ENCODE measurements at places on chromosomes 5 and 9.

DNA sequence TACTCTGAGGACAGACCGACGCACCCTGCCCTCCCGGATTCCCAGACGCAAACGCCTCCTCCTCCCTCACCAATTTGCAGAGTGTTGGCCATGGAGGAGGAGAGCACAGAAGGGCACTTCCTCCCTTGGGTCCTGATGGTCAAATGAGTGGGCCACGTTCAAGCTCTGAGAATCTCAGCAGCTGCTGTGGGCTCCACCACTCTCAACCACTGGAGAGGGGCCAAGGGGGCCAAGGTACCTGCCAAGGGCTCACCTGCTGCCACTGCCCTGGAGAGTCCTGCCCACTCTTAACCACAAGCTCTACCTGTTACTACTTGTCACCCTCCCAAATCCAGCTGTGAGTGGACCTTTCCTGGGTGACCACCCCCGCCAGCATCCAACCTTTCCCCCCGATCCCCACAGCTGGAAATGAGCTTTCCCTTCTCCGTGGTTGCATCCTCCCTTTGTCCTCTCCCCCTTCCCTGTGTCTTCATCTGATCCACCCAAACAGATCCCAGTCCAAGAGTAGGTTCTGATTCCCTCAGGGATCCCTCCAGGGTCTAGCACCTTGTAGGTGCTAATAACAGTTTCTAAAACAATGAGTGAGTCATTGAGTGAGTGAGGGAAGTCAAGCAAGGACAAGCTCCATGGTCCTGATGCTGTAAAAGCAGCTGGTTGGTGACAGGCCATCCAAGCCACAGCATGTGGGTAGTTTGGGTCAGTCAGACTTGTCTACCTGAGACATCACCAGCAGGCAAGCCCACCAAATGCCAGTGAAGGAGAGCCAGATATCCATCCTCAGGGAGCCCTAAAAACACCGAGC lies 69.7 kb downstream of the FAM114A2 start:
- DNase-seq: no peak

DNA sequence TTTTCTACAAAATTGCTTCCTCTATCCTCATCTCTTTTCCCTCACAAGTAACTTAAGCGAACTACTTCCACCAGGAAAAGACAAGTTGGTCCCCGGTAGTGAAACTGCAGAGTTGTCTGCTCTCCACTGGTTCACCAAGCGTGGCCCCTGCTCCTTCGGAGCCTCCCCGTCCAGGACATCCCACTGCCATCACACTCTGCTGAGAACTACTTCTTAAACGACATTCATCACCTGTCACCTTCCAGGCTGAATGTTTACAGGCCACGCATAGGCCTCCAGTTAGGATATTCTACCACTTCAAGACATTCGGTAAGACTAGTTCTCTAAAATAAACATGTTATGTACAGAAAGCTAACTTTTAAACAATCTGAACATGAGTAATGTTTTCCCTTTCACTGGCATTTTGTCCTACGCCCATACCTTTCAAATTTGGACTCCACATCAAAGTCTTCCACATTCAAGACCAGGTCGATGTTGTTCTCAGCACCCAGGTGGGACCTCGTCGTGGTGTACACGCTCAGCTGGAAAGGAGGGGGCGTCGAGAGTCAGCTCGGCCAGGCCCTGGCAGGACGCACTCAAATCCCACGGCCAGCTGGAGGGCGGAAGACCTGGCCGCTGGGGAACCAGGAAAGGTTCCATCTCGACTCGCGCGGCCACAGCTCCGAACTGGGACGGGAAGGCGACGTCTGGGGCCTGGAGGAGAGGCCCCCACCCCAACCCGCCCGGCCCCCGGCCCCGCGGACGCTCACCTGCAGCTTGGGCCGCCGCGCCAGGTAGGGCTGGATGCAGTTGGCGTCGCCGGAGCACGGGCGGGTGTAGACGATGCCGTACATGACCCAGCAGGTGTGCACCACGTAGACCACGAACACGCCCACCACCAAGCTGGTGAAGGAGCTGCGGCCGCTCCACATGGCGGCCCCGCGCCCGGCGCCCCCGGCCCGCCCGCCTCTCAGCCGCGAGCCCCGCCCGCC lies 683 bp downstream of the CLPTM1L start:
- DNase-seq: no peak

DNA sequence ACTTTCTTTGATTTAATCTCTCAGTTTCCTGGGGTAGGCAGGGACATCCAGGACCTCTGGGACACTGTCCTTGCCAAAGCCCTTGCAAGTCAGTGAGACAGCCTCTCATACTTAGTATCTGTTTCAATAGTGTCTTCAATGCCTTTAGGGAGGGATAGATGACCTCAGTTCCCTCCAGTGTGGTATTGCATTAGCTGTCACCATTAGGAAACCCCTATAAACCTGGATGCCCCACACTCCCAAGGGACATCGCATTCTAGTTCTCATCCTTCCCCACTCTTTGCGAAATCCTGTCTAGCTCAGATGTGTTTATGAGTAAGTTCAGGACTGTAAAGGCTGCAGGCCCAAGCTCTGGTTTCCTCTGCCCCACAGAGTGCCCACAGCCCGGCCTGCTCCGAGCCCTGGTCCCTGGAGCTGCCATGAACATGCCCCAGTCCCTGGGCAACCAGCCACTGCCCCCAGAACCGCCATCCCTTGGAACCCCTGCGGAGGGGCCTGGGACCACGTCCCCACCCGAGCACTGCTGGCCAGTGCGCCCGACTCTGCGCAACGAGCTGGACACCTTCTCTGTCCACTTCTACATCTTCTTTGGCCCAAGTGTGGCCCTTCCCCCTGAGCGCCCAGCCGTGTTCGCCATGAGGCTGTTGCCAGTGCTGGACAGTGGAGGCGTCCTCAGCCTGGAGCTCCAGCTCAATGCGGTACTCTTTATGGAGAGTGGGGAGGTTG lies 13.2 kb downstream of the TMEM8B start:
- no peak for DNase-seq

DNA sequence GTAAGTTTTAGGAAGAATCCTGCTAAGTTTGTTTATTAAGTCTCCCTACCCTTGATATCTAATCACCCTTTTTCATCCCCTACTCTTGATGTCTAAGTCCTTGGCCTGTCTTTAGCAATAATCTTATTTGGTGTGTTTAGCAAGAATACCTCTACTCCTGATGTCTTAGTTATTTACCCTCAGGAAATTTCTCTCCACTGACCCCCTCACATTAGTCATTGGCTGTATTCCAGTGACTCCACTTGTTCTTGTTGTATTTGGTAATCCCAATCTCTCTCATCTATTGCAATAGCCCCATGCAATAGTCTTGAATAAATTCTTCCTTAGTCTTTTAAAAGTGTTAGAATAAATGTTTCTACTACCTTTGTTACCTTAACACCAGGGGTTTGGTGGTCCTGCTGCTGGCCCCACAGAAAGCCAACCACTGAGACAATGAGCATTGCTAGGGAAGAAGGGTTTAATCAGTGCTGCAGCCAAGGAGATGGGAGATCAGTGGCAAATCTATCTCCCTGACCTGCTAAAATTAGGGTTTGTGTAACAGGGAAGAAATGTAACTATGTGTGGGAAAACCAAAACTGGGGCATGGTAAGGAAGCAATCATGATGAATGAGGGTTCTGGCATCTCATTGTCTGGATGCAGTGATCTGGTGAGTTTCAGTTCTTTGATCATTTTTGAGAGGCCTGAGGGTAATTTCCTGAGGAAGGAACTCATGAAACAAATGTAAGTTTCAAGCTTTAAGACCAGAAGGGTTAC lies 236.4 kb upstream of the DAB2 start:
- no peak for DNase-seq

- DNase-seq: no peak
Measured at GRCh38 chr9:36840898-36841536, 193.1 kb downstream of the PAX5 start.

DNA sequence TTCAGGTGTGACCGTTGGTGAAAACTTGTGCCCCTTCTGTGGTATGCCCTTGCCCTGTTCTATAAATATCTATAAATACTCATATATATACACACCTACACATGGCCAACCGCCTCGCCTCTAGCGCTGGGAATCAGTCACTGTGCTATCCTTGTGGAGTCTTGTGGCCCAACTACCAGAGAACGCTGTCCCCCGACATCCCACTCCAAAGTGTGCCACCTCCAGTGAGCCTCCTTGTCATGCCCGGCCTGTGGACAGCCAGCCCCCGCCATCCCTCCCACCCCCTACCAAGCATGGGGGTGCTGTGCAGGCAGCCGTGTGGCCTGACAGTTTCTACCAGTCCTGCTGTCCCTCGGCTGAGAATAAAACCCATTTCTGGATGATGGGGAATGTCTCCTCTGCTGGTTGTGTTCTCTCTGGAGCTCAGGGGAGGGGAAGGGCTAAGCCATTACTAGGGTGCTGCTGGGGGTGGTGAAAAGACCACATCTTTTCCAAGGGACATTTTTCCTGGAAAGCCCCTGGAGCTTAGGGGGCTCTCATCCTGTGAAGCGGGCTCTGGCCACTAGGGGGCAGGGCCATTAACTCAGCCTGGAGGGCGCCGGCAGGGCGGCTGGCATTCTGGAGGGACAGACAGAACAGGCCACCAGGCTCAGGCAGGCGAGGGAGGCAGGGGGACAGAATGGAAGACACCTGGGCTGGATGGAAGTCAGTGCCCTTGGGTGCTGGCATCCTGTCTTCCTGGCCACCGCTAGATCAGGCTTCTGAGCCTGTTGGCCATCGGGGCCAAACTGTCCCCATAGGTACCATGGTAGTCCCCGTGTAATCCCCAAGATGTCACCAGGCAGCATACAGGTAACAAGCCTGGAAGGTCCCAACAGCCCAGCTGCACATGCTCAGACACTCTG lies 20.7 kb downstream of the GOLGA2 start:
- DNase-seq: peak; percentile 53

DNA sequence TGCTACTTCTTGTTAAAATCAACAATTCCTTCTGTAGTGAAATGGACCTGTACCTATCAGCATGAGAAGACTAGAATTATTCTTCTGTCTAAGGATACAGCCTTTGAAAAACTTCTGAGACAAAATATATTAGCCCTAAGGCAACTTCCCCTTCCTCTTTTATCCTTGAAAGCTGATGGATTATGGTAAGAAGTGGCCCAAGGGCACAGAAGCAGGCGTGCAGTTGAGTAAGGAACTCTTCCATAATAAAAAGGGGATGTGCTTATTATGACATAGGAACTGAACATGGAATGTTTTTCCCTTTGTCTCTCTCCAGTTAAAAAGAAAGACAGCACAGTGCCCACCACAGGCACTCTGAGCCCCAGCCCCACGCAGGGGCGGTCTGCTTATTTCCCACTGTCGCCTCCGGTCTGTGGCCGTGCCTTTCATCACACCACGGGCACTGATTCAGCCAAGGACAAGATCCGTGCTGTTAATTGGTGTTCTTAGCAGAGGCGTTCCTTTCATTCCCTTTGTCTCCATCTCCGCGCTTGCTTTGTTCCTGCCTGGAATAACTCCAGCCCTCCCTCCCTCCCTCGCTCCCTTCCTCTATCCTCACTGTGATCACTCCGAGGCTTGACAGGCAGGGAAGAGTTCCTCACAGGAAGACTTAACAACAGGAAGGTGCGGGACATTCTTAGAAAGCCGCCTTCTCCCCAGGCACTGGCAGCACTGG lies 135.9 kb upstream of the OTULINL start:
- DNase-seq: no peak

GRCh38 chr5:161051920-161052500 lies 200.0 kb upstream of the ATP10B start:
- no peak for DNase-seq

DNA sequence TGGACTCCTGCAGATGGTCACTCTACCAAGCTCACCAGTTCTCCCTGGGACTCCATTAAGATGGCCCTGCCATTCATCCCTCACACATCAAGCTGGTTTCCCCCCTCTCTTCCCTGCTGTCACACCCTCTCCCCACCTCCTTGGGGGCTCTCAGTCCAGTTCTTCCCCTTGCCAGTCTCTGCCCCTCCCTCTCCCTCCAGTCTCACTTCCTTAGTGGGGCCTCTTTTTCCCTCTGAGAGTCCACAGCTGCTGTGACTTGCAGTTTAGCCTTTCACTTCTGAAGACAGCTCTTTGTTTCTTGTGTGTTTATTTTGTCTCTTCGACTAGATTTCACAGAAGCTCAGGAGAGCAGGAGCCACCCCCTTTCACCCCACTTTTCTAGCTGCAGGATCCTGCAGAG lies 10.5 kb downstream of the DOCK2 start:
- no peak for DNase-seq

GRCh38 chr5:66322786-66323528 lies 178.9 kb downstream of the SREK1 start:
- DNase-seq: no peak

DNA sequence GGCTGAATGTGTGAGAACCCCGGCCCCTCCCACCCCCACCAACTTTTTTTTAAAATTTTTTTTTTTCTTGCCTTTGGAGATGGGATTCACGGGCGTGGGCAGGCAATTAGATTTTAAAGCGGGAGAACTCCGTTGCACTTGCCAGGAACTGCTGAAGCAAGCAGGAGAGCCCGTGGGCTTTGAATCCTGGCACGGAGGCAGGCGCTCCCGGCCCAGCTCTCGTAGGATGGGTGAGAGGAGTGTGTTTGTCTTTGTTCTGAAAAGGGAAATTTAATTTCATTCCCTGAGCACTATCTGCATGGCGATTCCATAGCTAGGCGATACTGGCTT lies 54.3 kb upstream of the BOD1 start:
- no peak for DNase-seq

GRCh38 chr5:33346534-33346933 lies 94.2 kb upstream of the TARS1 start:
- DNase-seq: no peak

GRCh38 chr5:145484158-145484557 lies 351.0 kb downstream of the PRELID2 start:
- DNase-seq: no peak

DNA sequence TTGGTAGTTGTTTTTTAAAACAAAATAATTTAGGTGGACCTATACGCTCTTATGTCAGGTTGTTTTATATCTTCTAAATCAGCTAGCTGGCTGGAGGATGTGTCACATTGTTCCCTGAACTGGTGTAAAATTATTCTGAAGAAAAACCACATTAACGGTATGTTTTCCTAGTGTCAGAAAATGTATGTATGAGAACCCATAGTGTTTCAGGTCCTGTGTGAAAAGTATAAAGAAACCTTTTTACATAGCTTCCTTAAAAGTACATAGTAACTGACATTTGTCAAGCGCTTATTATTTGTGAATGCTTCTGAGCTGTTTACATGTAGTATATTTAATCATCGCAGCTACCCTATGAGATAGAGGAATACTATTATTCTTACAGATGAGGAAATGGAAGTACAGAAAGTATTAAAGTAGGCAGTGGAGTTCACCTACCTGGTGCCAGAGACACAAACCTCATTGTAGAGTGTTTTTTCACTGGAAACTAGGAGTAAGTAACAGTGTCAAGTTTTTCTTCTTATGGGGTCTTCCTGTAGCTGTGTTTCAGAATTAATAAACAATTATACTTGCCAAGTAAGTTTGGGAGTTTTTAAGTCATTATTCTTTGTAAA lies 10.4 kb upstream of the FAM120AOS start:
- peak; percentile 57 for DNase-seq

DNA sequence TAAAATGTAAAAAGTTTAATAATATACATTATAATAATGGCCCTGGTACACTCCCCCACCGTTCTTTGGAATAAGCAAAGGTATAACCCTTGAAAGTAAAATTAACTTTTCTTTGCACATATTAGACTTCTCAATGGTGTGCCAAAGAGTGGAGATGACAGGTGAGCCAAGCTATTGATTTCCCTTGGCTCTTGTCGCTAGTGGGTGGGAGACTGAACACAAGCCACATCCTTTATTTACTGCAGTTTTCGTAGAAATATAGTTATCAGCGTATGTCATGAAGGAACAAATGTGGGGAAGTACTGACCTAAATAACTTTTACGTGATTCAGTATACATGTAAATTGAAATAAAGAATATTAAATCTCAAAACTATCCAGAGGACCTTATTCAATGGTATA lies 549.3 kb downstream of the RAB3C start:
- peak; percentile 38 for DNase-seq

- no peak for DNase-seq
Measured at GRCh38 chr9:18692268-18692667, 218.3 kb downstream of the ADAMTSL1 start.
